ENCODE measurements at places on chromosomes 7 and 10. TPM values are rescaled to one million over a fixed set of nuclear protein-coding genes. Genes with fewer than 3 reads are reported as not detected.

Gene TBRG4
- 49.8 TPM for total RNA-seq

Gene SERPINE1
- total RNA-seq: 74.3 TPM

Gene POLL
- 7.2 TPM for total RNA-seq

Gene SLC39A12
- not detected for total RNA-seq

Gene STEAP2
- 0.52 TPM for total RNA-seq

Gene WNT8B
- total RNA-seq: not detected

Gene FASTK
- 39.0 TPM for total RNA-seq

Gene AMPH
- total RNA-seq: not detected

Gene ANKRD7
- total RNA-seq: 0.22 TPM

Gene CUZD1
- 0.17 TPM for total RNA-seq

Gene POLR2J2
- total RNA-seq: 1.6 TPM

Gene APBB1IP
- total RNA-seq: 0.11 TPM

Gene PODXL
- 342 TPM for total RNA-seq

Gene ICA1
- 44.1 TPM for total RNA-seq

Gene RPEL1
- 0.09 TPM for total RNA-seq

Gene CTAGE8
- not detected for total RNA-seq

Gene OR2A1
- not detected for total RNA-seq

Gene TEX36
- not detected for total RNA-seq

Gene LHFPL3
- not detected for total RNA-seq

Gene EPHB4
- total RNA-seq: 442 TPM

Gene LIPA
- 270 TPM for total RNA-seq

Gene FGL2
- total RNA-seq: 4.9 TPM

Gene DOCK1
- 120 TPM for total RNA-seq

Gene RBP4
- not detected for total RNA-seq

Gene HERPUD2
- 26.5 TPM for total RNA-seq

Gene SEMA3D
- 3.4 TPM for total RNA-seq

Gene ABCB4
- total RNA-seq: not detected

Gene NPC1L1
- total RNA-seq: not detected

Gene STAG3
- total RNA-seq: 0.60 TPM

Gene SAP25
- total RNA-seq: not detected

Gene TAS2R5
- 0.11 TPM for total RNA-seq

Gene ZNF488
- total RNA-seq: not detected

Gene CLRN3
- 0.33 TPM for total RNA-seq

Gene CCL24
- total RNA-seq: not detected

Gene LIPJ
- total RNA-seq: not detected

Gene SPDYE2
- total RNA-seq: not detected

All from dermis lymphatic vessel endothelial cell (primary cell).